ENCODE measurements at places on chromosomes 7 and 10.

GRCh38 chr10:72243822-72244437 is 27.9 kb upstream of the ASCC1 start:
- no peak for DNase-seq

GRCh38 chr10:69338133-69338456 is 59.8 kb downstream of the HK1 start:
- no peak for DNase-seq

- no peak for DNase-seq
These were observed 55.8 kb downstream of the PIK3AP1 start for GRCh38 chr10:96664563-96664962.

DNA sequence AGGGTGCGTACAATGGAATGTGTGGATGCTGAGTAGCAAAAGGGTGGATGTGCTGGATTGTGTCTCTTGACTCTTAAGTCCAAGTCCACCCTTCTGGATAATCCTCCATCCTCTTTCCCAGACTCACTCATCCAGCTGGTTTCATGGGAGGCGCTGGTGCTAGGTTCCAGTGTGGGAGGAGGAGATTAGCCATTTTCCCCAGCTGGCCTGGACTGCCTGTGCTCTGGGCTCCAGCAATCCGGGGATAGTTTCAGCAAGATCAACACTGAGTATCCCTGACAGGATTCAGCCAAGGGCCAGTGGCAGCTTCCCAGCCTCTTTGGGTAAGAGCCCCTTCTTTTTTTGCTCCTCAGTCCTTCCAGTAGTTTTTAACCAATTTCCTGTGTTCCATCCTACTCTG is 21.6 kb upstream of the TRIL start:
- no peak for DNase-seq

DNA sequence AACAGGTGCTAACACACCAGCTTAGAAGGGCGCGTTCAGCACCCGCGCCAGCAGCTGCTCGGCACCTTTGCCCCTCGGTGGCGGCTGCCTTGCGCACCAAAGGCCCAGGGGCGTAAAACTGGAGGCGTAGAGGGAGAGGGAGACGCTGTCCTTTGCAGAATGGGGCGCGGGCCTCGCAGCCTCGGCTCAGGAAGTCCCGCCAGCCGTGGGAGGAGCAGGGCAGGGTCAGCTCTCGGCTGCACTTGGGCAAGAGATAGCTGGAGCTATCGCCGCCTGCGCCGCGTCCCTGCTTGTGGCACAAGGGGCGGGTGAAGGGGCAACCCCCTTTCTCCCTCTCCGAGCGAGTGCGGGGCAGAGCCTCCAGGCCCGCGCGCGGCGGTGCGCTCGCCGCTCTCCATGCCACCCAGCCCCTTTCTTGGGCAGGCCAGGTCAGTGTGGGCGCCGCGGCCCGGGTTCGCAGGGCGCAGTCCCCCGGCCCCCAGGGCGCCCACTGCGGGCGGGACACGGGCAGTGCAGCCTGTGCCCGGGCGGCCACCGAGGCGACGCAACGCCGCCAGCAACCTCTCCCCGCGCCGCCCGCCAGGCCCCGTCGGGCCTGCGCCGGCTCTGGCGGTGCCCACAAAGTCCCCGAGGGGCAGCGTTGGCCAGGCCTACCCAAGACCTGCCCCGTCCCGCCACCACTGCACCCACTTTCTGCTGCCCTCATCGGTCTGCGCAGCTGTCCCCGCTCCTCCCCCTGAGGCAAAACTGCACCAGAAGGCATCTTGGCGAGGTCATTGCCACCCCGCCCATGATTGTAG is 4.1 kb downstream of the NEUROD6 start:
- no peak for DNase-seq

DNA sequence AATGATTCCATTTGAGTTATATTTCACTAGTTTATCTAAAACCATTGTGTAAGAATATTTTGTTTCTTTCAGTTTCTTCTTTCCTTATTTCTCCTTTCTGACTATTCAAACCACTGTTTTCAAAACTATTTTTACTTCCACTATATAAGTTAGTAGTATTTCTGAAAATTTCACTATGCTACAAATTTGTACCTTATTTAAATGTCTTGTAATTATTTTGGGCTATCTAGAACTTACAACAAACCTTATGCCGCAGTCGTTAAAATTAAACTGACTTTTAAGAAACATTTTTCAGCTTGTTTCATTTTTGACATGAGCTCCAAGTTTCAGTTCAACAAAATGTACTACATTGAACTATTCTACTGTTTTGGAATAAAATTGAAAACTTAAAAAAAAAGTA is 1.8 kb downstream of the TFEC start:
- DNase-seq: no peak
